ENCODE measurements at places on chromosomes 13 and 19.

- no peak for DNase-seq
Observed at GRCh38 chr19:3863648-3864047, 5.2 kb downstream of the ZFR2 start.

- DNase-seq: no peak
Observed at GRCh38 chr19:30884146-30884812, 465.0 kb downstream of the TSHZ3 start.

DNA sequence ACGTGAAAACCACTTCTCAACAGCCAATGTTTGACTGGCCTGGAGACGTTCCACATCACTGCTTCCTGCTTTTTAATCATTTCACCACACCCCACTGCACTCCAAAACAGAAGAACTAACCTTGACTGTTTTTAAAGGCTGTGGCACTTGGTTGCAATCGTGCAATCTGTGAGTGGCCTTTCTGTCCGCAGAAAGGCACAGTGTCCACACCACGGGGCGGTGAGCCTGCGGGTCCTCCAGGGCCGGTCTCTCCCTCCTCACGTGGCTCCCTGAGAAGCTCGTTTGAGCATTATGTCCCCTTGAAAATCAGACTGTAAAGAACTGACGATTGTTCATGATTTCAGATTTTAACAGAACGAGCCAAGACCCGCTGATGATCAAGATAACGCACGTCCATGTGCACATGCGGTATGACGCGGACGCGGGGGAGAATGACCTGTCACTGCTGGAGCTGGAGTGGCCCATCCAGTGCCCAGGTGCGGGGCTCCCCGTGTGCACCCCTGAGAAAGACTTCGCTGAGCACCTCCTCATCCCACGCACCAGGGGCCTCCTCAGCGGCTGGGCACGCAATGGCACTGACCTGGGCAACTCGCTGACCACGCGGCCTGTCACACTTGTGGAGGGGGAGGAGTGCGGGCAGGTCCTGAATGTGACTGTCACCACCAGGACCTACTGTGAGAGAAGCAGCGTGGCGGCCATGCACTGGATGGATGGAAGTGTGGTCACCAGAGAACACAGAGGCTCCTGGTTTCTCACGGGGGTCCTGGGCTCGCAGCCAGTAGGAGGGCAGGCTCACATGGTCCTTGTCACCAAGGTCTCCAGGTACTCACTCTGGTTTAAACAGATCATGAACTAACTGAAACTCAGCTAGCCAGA is 13.0 kb downstream of the PROZ start:
- DNase-seq: no peak

DNA sequence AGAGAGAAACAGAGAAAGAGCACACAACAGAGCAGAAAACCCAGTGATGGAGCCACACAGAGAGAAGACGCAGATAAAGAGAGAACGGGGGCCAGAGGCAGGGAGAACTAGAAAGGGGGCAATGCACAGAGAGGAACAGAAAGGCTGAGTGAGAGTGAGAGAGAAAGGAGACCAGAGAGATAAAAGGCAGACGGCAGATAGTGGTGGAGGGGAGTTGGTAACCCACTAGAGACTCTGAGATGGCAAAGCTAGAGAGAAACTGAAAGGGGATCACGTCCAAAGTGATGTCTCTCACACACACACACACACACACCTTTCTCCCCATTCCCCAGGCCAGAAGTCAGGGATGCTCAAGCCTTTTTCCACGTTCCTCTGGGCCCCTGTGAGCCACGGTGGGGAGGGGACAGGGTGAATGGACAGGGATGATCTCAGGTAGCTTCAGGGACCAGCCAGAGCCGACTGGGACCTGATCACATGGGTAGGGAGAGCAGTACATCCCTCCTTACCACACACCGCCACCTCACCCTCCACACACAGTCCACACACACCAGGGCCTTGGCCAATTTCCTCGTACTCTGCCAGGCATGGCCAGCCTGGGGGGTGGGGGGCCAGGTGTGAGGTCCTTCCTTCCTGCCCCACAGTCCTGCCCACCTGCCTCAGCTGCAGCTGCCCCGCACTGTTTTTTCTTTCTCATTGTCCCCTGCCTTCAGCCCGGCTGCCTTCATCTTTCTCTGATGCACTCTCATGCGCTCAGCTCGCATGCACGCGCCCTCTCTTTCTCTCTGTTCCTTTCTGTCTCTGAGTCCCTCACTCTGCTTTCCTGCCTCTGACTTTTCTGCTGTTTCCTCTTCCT is 22.5 kb upstream of the POU2F2 start:
- no peak for DNase-seq

DNA sequence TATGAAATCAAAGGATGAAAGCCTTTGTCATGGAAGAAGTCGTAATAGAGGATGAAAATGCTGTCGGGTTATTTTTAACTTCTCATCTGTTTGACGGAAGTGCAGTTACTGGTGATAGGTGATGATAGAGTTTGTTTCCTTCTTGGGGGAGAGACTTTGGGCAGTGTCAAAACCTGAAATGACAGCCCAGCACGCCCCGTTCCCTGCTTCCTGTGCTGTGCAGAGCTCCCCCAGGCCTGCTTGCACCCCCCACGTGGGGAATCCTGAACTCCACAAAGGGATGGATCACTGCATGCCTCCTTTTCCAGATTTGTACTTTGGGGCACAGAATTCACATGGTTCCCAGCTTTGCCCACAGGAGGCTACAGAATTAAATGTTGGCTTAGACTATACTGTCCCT is 102.7 kb downstream of the ATP11A start:
- DNase-seq: no peak

DNA sequence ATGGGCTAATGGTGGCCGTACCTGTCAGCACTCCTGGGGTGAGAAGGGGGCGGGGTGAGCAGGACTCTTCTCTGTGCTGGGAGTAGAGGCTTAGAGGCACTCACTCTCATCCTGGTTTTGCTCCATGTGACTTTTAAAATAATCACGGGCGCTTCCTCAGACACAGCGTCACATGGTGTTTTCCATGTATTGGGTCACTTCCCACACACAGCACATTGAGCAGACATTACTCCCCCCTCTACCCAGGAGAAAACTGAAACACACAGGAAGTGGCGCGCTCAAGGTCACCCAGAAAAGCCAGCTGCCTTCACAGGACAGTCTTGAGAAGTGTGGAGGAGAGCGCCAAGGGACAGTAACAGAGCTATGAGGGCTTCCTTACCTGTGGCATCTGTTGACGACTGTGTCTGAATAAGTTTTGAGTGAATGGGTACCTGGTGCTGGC is 23.2 kb downstream of the SPATA13 start:
- DNase-seq: no peak

GRCh38 chr19:29878973-29879654 is 62.9 kb upstream of the URI1 start:
- DNase-seq: peak; percentile 70

DNA sequence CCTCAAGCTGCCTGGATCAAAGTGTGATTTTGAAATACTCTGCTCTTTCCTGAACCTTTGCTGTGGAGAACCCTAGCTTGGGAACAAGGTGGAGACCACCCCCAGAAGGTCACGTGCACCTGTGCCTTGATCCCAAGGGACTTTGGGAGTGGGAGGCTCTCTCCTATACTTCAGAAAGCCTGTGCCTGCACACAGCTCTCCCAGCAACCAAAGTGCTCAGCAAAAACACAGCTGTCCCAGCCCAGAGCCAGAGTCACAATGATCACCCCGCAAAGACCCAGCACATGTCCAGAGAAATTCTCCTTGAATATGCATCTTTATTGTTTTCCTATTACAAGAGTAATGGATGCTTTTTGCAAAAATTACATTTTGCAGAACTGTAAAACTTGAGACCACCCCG is 43.4 kb downstream of the TNFRSF19 start:
- no peak for DNase-seq

GRCh38 chr19:30883071-30883470 is 466.2 kb downstream of the TSHZ3 start:
- DNase-seq: no peak

- no peak for DNase-seq
Observed at GRCh38 chr13:102609696-102610095, 12.9 kb downstream of the TPP2 start.

- DNase-seq: no peak
Observed at GRCh38 chr19:47032171-47032811, 12.7 kb downstream of the NPAS1 start.

DNA sequence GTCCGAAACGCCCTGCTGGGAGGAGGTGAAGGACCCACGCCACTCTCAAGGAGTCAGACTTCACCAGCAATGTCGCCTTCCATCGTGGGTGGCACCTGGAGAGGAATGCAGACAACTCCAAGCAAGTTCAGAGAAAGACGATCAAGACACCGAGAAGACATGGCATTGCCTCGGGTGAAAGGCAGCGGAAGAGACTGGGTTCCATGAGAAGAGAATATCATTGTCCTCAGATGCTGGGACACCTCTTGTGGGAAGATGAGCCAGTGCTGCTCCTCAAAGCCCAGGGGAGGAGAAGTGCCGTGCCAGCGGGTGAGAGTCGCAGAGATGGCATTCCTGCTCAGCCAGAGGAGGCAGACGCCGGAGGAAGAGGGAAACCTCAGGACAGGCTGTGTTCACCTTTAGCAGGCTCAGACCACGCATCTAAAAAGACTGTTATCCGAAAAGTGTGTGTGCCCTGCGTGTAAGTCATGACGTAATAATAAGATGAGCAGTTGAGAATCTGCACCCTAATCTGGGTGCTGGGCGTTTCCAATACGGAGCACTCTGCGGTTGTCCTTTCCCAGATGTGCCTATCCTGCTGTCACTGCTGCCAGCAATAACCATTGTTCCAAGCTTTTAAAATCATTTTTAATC is 144.6 kb upstream of the SPACA7 start:
- DNase-seq: no peak

DNA sequence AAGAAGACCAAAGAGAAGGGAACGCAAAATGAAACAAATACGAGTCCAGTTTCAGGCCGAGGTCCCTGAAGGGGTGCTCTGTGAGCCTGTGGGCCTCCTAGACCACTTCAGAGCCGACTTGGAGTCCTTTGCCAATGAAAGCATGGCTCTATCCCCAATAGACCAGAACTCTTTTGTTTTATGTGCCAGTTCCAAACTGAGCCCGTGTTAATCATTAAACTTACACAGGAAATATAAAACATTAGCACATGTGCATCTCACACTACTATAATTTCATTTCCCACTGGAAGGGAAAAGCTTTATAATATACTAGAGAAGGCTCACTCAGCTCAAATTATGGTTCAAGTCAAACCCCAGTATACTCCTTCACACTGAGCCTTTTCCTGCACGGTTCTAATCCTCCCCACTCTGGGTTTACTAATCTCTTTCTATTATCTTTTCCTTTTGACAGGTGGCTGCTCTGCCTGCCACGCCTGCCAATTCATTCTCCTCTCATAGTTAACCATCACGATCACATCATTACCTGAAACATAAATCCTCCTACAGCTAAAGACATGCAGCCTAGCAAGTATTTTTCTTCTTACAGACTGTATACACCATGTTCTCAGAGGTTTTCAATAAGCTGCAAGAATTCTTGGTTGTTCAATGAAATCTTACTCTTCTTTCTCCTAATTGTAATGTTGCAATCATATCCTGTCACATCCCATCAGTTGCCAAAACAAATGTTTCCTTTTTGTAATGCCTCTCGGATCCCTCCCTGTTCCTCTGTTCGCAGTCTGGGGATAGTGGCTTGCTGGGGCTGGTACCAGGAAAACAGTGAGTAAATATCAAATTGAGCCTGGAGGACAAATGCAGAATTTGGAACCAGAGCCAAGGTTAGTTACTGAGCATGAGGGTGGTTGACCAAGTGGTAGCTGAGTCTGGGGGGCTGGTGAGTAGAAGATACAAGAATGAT is 18.8 kb upstream of the WASF3 start:
- no peak for DNase-seq

GRCh38 chr13:25581351-25581750 is 209.6 kb downstream of the ATP8A2 start:
- no peak for DNase-seq

- peak; percentile 25 for DNase-seq
Observed at GRCh38 chr13:98466634-98467236, 110.2 kb downstream of the STK24 start.

DNA sequence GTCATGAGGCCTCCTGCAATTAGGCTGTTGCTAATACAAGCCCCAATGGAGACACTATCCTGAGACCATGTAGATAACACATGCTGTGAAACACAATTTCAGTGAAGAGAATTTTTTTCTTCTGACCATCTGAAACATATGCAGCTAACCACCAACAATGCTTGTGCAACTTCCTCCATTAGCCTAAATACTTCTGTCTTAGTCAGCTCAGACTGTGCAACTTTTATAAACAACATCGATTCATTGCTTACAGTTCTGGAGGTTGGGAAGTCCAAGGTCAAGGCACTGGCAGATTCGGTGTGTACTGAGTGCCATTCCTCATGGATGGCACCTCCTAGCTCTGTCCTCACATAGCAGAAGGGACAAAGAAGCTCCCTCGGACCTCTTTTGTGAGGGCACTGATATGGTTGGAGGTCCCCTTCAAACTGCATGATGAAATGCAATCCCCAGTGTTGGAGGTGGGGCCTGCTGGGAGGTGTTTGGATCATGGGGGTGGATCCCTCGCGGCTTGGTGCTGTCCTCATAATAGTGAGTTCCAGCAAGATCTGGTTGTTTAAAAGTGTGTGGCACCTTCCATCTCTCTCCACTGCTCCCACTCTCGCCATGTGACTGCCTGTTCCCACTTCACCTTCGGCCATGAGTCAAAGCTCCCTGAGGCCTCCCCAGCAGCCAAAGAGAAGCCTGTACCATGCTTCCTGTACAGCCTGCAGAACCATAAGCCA is 27.7 kb downstream of the STK24 start:
- DNase-seq: no peak

DNA sequence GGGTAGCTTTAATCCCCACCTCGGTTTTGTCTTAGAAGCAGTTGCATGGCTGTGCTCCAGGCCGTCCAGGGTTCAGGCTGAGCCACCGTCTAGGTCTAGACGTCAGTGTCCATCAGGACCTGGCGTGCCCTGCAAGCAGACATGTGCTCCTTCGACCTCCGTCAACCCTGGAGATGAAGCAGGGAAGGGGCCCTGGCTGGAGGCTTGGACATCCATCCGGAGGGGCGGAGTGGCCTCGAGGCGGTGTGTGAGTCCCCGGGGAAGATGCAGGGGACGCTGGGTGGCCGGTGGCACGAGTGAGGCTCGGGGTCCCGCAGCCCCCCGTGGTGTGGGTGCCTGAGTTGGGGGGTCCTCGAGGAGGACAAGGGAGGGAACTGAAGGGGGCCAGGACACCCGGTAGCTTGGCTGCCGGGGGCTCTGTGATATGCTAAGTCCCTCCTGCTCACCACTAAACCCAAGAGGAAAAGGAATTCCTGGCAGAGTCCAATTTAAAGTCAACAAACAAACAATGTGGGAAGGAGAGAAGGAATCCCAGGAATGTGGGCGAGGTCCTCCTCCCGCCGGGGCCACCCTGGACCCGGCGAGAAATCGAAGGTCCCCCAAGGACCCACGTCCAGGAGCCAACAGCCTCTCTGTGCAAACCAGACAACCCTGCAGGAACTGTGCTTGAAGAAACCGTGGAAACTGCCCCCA is 14.9 kb upstream of the PTBP1 start:
- no peak for DNase-seq

DNA sequence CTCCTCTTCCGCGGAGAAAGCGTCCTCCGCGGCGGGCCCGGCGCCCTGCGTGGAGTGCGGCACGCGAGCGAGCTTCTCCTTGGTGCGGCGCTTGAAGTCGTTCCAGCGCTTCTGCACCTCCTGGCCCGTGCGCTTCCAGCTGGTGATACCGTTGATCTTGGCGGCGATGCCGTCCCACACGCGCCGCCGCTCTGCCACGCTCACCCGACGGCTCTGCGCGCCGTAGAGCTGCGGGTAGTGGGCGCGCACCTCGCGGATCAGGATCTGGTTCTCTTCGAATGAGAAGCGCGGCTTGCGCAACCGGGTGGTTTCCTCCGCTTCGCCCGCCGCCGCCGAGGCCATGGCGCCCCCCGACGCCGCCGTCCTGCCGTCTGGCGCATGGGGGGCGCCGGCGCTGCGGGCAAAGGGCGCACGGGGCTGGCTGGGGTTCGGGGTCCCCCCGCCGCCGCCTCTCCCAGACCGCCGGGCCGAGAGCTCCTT is 941 bp downstream of the MYPOP start:
- no peak for DNase-seq
